HCT116 (cell line): ENCODE measurements at places on chromosomes 4 and X. TPM values are rescaled to one million over a fixed set of nuclear protein-coding genes. Genes with fewer than 3 reads are reported as not detected.

DNA sequence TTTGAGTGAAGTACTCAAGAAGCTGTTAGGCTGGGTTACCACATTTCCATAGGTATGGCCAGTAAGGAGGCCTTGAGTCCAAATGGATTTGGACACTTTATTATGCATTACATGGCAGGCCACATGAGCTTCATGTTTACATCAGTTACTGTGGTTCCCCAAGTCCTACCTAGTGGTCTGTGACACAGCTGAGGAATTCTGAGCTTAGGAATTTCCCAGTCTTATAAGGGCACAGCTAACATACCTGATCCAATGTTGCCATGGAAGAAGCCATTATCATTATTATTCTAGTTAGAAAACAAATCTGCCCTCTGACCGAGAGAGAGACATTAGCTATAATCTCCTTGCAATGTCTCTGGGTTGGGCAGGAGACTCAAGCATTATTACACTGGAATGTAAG is 174.4 kb upstream of the NUDT10 start:
- DNase-seq = no peak

- no peak for DNase-seq
These were observed 606.1 kb upstream of the CPEB2 start for GRCh38 chr4:14396183-14396582.

The PCYT1B gene
- total RNA-seq = not detected

The ZNF330 gene
- 49.1 TPM for total RNA-seq

The ATP2B3 gene
- total RNA-seq = not detected

GRCh38 chr4:53116954-53117353 is 248.9 kb downstream of the SCFD2 start:
- DNase-seq = no peak

The FANCB gene
- total RNA-seq = 11.3 TPM

DNA sequence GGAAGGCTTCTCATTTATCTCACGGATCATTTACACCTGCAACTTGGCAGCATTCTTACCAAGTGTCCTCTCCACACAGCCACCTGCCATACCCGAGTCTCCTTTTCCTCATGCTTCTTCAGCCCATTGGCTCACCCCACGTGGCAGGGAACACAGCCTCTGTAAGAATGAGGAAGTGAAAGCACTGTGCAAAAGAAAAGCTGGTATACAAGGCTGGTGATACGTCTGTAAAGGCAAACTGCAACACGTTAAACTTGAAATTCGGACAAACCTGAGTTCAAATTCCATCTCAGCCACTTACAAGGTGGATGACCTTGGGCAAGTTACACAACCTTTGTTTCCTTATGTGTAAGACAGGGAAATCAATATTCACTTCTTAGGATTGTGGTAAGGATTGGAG is 164.0 kb upstream of the RASGEF1B start:
- peak; percentile 3 for DNase-seq

GRCh38 chr4:97238956-97239666 is 904.2 kb downstream of the STPG2 start:
- DNase-seq = no peak
